Stimulated activated CD8-positive, alpha-beta memory T cell treated with anti-CD3 and anti-CD28 coated beads, Interleukin-4, amount 100 ng/mL, for 24 hours (primary cell): ENCODE measurements at places on chromosomes 16 and 17.

- no peak for DNase-seq
Observed at GRCh38 chr17:57939797-57940196, 15.4 kb downstream of the CUEDC1 start.

DNA sequence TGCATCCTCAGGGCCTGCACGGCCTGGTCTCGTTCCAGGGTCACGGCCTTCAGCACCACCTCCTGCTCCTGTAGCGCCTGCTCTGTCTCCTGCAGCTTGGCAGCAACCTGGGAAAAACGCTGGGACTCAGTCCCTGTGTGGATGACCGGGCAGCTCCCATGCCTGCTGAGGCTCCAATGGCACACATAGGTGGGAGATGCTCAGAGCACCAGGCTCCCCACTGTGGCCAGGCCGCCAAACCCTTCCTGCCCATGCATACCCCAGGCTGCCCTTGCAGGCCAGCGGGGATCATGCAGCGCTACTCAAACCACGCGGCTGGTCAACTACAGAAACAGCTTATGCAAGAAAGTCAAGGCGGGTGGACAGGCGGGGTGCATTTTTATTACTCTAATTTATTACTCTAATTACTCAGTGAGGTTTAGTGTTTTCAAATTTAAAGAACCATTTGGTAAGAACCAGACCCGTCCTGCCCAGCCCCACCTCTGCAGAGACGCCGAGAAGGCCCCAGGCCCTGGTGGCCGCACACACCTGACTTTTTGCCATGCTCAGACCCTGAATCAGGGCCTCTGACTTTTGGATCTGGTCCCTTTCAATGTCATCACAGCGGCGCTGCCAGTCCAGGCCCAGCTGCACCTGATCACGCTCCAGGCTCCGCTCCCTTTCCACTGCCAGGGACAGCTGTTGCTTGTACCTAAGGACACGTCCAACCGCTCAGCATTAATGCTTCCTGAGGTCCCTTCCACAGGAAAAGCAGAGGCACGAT is 34.0 kb downstream of the CCDC57 start:
- DNase-seq: no peak

GRCh38 chr16:6898896-6899295 is 433.7 kb upstream of the RBFOX1 start:
- DNase-seq: no peak

GRCh38 chr17:37177254-37177870 is 198.4 kb upstream of the C17orf78 start:
- DNase-seq: no peak

DNA sequence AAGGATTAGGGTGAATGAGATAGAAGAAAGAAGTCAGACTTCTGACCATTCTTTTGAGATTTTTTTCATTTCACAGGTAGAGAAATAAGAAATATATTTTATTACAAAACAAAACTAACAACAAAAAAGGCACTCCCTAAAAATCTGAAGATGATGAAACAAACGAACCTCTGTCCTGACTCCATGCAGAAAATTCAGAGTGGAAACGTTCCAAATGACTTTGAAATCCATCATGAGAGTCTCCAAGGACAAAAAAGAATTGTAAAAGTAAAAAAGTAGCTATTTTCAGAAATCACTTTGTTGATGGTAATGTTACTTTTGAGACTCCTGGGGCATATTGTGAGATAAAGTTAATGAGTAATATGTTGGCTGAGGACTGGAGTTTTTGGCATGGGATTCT is 26.4 kb upstream of the MNT start:
- no peak for DNase-seq

GRCh38 chr17:28874750-28875149 is 19.9 kb downstream of the ERAL1 start:
- no peak for DNase-seq

DNA sequence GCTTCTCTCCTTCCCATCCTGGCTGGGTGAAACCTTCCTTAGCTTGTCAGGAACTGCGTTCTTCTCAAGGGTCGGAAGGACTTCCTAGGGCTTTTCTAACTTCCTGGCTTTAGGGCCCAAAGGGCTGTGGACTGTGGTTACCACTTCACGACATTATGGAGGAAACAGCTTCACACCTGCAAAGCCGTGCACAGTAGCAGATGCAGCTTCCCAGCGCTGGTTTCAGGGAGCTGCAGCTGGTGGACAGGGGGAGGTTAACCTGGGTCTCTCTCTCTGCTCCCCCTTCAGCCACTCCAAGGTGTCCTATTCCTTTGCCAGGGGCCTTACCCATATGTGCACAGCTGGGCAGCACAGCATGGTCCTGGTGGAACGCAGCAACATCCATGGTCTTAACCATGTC is 155.8 kb upstream of the CDC42EP4 start:
- no peak for DNase-seq

DNA sequence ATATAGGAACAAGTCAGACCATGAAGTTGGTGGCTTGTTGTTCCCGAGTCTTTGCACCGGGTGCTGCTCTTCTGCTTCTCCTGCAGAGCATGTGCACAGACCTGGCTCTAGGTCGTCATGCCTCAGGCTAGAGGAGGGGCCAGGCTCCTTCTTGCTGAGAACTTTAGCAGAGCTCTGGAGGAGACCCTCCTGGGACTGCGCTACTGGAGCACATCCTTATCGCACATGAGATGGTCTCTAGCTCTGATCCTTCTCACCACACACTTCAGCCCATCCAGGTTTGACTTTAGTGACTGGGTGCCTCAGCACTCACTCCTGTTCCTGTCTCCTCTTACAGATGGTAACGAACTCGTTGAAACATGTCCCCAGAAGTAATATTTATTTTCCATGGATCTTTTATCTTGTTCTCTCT is 14.9 kb downstream of the FOXK2 start:
- DNase-seq: no peak

DNA sequence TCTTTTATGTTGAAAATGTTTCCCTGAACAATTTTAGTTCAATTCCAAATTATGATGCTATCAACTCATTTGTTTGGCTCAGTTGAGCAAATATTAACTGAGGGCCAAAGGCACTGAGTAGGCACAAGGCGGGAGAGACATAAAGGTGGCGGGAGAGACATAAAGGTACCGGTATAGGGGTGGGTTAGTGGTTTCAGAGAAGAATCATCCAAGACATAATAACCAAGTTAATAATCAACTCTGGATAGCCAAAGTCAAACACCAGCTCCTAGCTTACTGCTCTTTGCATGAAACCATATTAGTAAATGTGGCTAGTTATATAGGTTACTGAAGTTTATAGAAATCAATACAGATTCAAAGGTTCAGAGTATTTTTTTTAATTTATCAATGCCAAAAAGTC is 91.7 kb downstream of the RPGRIP1L start:
- no peak for DNase-seq

GRCh38 chr16:19210280-19210924 is 42.4 kb downstream of the SYT17 start:
- DNase-seq: no peak

DNA sequence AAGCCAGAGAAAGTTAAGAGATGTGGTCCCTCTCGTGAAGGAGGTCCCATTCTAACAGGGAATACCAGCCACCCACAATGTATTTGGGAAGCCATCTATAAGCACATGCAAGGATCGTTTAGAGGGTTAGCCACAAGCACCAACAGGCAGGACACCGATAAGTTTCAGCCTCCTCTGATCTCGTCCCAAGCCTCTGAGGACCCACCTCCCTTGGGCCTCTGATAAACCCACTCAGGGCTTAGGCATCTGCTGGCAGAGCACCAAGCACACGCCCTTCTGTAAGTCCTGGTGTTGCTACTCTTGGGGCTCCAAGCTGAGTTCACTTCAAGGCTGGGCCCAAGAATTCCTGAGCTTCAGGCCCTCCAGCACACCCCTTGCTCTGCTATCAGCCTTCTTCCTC is 5.4 kb upstream of the PNPO start:
- DNase-seq: no peak

DNA sequence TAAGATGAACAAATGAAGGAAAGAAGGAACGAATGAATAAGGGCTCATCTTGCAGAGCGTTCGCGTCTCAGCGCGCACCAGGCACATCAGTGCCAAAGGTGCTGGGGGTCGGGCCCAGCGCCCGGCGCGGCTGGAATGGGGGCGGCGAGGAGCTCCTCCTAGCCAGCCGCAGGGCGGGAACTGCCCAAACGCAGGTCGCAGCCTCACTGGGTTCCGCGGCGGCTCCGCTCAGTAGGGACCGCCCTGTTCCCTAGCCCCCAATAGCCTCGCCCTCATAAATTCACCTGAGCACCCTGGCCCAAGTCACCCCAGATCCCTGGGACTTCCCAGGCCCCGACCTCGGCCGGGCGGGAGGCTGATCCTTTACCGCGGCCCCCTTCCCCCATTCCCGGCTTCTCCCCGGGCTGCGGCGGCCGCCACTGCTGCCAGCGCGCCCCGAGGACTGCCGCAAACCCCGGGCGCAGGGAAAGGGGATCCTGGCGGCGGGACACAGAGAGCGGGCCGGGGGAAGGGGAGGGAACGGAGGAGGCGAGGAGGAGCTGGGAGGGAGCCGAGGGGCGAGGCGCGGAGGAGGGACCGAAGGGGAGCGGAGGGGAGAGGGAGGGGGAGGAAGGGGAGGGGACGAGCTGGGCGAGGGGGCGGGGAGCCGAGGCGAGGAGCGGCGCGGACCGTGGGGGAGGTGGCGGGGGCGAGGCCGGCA is 377 bp upstream of the CRHR1 start:
- DNase-seq: no peak
